ENCODE measurements at places on chromosomes 7 and 10.
A peak's percentile ranks its signal among the peaks of the same experiment; 100 is the strongest.

DNA sequence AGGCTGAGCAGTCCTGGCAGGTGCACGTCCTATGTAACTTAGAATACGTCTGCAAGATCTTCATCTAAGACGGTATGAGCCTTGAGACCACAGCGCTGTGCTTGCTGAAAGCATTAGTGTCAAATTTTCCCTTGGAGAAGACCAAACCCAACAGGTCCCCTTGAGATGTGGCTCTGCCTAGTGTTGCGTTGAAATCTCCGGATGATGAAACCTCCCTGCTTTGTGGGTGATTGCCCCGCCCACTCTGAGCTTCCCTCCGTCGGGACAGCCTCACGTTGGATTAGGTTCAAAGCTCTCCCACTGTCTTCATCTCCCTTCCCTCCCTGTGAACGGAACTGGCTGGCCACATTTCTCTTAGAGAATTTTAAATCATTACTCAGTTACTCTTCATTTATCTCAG is 102.0 kb downstream of the ADARB2 start:
- DNase-seq, result no peak

DNA sequence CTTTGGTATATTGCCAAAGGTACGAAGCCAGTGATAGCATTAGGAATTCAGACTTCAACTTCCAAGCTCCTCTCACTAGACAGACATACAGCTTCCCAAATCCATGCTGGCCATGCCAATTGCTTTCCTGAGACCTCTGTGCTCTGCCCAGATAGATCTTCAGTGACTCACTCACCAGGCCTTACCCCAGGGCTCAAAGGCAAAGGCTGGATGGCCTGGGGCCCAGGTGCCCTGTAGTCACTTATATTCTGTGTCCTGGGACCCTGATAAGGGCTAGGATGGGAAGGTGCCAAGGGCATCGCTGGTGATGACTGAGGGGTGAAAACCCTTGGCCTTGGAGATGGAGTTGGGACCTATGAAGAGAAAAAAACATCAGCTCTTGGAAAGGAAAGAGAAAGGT is 27.7 kb downstream of the WNT8B start:
- no peak for DNase-seq

- DNase-seq, result no peak
Observed at GRCh38 chr10:14567421-14567820, 207.3 kb downstream of the FAM107B start.

DNA sequence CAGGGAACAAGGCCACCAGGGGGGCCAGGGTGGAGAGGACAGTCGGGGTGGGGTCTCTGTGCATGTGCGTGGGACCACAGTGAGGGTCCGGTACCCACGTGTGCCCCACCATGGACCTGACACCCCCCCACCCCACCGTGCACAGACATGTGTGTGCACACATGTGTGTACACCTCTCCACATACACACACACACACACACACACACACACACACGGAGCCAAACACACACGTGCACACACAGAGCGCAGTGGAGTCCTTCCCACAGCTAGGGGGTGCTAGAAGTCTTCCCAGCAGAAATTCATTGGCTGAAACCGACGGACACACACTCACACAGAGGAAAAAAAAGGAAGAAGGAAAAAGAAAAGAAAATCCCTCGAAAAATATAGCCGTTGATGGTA is 42.8 kb upstream of the GNA12 start:
- DNase-seq, result peak; percentile 36

GRCh38 chr7:29150856-29151255 is 4.5 kb upstream of the CPVL start:
- DNase-seq, result no peak

DNA sequence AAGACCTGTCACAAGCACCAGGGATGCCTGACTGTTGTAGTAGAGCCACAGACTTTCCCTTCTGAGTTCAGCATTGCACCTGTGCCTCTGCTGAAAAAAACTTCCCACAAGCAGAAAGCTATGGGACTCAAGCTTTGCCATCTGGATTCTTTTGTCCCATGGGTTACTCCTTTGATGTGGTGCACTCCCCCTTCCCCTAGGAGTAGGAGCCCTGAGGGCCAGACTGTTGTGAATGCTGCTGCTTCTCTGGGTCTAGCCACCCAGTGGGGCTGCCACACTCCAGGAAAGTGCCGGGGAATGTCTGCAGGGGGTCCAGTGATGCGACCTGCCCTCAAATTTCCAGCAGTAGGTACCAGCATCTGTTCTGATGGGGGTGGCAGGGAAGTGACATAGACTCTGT is 11.7 kb downstream of the CASP7 start:
- no peak for DNase-seq

DNA sequence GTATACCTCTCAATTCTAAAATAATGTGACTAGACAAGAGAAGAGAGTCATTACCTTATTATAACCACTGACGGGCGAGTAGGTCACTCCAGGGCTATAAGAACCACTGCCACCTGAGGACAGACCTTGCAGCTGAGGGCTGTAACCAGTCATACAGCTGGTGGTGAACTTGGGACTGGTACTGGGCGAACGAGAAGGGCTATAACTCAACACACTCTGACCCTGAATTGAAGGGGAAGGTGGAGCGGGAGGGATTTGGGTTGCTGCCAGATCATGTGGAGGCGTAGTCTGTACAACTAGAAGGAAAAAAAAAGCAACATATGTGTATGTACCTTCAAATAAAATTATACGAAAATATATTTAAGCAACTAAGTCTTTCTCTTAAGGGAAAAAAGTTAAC is 3.4 kb downstream of the TMEM209 start:
- DNase-seq, result no peak

DNA sequence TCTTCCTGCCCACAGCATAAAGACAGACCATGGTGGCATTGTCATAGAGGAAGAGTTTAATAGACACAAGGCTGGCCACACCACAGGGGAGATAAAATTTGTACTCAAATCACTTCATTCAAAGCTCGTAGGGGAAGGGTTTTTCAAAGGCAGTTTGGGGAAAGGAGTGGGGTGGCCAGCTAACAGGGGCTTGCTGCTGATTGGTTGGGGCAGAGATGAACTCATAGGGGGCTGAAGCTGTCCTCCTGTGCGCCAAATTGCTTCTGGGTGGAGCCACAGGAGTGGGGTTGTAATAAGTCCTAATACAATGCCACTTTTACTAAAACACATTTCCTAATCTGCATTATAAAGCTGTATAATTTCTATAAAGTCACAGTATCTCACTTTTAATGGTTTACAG is 22.5 kb downstream of the PDZD8 start:
- no peak for DNase-seq

DNA sequence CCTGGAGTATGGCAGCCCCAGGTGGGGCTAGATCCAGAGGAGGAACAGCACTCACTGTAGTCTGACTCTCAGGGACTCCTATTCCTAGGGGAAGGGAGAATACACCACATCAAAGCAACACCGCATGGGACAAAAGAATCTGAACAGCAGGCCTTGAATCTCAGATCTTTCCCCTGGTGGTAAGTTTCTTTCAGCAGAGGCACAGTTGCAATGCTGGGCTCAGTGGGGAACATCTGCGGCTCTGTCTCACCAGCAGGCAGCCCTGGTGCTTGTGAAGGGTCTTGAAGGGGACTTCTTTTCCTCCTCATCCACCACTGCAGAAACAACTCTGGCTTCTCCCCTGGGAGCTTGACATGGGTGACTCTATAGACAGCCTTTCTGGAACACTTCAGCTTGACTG is 111.2 kb upstream of the ARHGAP21 start:
- DNase-seq, result no peak
